ENCODE measurements at places on chromosomes 13 and 19. TPM values are rescaled to one million over a fixed set of nuclear protein-coding genes. Genes with fewer than 3 reads are reported as not detected.

EDNRB gene
- 4.6 TPM for total RNA-seq

CAMSAP3 gene
- total RNA-seq: 64.7 TPM

UBL5 gene
- total RNA-seq: 418 TPM

COL5A3 gene
- total RNA-seq: 5.5 TPM

PCDH20 gene
- 0.56 TPM for total RNA-seq

CPB2 gene
- not detected for total RNA-seq

HDGFL2 gene
- 95.8 TPM for total RNA-seq

GRIN3B gene
- 2.4 TPM for total RNA-seq

NCCRP1 gene
- 1.1 TPM for total RNA-seq

TTC9B gene
- total RNA-seq: 0.71 TPM

NLRP9 gene
- 0.39 TPM for total RNA-seq

ZNF544 gene
- 92.2 TPM for total RNA-seq

SHISA7 gene
- total RNA-seq: 1.0 TPM

GZMM gene
- total RNA-seq: 1.4 TPM
